NCI-H82 (cell line): ENCODE measurements at places on chromosomes 16 and 17.

DNA sequence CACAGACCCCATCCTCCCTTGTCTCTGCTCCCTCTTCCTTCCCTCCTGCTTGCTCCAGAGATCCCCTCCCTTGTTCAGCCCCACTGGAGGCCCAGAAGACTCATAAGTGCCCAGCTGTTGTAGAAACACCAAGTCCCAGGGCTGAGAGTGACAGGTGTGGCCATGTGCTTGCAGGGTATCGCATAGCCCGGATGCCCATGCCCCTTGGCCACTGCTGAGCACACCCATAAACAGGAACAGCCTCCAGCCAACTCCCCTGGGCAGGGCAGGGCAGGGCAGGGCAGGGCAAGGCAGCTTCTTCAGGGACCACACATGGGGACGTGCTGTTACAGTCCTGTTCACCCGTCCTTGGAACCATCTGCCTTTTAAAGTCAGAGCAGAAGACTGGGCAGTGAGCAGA, 2.0 kb downstream of the CACNG1 start:
- DNase-seq: no peak

DNA sequence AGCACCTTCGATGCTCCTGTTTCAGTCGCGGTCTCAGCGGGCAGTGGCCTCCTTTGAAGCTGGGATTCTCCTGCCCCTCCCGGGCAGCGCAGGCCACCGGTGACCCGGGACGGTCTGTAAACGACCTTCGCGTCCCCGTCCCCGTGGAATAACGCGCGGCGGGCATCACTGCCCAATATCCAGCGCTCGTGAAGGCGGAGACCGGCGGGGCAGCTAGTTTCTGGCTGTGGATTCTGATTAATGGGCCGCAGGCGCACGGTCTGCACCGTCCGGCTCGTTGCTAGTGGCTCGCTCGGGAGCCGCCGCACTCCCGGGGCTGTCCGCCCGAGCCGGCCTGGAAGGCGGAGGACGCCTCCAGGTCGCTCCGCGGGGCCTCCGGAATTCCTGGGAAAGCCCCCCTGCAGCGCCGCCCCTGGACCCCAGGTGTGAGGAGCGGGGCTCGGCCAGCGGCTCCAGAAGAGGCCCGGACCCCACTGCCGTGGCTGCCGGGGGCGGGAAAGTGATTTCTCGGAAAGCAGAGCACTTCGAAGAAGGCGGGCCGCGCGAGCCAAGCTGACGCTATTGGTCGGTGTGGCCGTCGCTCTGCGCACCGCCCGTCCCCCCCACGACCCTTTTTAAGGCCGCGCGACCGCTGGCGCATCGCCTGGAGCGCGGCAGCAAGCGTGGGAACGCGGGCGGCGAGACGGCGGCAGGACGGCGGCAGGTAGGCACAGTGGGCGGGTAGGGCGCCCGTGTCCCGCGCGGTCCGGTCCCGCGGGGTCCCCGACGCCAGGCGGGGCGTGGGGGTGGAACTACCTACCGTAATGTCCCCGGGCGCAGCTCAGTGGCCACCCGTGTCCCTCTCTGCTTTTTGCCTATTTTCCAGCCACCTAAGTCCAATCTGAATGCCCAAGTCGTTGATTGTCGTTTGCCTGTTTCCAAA, at the start of gene IRF8:
Gene IRF8 (plus strand): TSS at position 642 of the 922 bp plus-strand sequence. CDS start 3,854 bp downstream, outside the sequence.
- peak; percentile 9 for DNase-seq

DNA sequence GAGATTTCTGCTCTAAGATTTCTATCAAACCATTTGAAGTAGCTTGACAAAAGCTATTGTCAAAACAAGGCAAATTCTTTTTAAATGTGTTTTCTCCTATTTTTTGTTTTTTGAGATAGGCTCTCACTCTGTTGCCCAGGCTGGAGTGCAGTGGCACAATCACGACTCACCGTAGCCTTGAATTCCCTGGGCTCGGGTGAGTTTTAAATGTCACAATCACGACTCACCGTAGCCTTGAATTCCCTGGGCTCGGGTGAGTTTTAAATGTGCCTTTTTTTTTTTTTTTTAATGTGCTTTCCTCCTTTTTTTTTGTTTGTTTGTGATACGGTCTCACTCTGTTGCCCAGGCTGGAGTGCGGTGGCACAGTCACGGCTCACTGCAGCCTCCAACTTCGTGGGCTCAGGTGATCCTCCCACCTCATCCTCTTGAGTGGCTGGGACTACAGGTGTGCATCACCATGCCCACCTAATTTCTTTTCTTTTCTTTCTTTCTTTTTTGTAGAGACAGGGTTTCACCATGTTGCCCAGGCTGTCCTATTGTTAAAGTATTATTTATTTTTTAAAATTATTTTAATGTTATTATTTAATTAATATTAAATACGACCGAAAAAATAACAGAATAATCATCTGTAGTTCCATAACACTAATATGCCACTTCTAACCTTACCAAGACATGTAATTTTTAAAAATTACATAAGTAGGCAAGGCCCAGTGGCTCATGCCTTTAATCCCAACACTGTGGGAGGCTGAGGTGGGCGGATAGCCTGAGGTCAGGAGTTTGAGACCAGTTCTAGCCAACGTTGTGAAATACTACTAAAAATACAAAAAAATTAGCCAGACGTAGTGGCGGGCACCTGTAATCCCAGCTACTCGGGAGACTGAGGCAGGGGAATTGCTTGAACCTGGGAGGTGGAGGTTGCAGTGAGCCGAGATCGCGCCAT, 69.7 kb upstream of the FA2H start:
- DNase-seq: no peak

DNA sequence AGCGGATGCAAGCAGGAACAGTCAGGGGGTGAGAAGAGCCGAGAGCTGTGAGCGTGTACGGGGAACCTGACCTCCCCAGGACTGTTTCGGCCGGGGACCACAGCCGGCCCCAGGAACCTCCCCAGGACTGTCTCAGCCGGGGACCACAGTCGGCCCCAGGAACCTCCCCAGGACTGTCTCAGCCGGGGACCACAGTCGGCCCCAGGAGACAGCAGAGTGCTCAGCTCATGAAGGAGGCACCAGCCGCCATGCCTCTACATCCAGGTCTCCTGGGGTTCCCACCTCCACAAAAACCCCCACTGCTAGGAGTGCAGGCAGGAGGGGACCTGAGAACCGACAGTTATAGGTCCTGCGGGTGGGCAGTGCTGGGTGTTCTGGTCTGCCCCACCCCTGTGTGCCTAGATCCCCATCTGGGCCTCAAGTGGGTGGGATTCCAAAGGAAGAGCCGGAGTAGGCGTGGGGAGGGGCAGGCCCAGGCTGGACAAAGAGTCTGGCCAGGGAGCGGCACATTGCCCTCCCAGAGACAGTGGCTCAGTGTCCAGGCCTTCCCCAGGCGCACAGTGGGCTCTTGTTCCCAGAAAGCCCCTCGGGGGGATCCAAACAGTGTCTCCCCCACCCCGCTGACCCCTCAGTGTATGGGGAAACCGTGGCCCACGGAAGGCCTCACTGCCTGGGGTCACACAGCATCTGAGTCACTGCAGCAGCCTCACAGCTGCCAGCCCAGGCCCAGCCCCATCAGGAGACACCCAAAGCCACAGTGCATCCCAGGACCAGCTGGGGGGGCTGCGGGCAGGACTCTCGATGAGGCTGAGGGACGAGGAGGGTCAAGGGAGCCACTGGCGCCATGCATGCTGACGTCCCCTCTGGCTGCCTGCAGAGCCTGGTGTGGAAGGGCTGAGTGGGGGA, 4.3 kb downstream of the RHBDF1 start:
- DNase-seq: no peak

GRCh38 chr17:50063561-50064252, 7.8 kb downstream of the ITGA3 start:
- DNase-seq: no peak

- no peak for DNase-seq
These were observed 8.7 kb downstream of the HEXIM2 start for GRCh38 chr17:45170280-45170930.

- DNase-seq: no peak
These were observed 1.0 kb upstream of the TMEM235 start for GRCh38 chr17:78230252-78230962.

GRCh38 chr17:38702916-38703741, 1.9 kb upstream of the MLLT6 start:
- DNase-seq: no peak

- no peak for DNase-seq
These were observed 47.5 kb downstream of the XYLT1 start for GRCh38 chr16:17423221-17423620.

DNA sequence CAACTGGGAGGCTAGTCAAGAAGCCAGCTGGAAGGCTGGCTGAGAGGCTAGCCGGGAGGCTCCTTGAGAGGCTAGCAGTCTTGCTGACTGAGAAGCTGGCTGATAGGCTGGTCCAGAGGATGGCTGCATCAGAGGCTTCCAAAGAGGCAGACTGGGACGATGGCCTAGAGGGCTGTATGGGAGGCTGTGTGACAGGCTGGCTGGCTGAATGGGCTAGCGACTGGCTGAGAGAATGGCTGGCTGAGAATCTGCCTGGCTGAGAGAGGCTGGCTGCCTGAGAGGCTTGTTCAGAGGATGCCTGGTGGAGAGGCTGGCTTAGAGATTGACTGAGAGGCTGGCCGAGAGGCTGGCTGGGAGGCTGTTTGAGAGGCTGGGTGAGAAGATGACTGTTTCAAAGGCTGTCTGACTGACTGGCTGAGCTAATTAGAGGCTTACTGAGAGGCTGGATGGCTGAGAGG, 34.8 kb upstream of the ACSM2B start:
- peak; percentile 62 for DNase-seq

- DNase-seq: no peak
These were observed 7.3 kb downstream of the CHMP6 start for GRCh38 chr17:80998748-80999535.

GRCh38 chr16:53042235-53042701, 10.4 kb downstream of the CHD9NB start:
- DNase-seq: no peak
